ENCODE measurements at places on chromosomes 13 and 19.
A peak's percentile ranks its signal among the peaks of the same experiment; 100 is the strongest.

- no peak for DNase-seq
These were observed 711 bp downstream of the CAMSAP3 start for GRCh38 chr19:7596211-7596937.

- DNase-seq = peak; percentile 59
These were observed 632.1 kb downstream of the DIAPH3 start for GRCh38 chr13:59531571-59532091.

GRCh38 chr19:1632462-1633268 is 19.8 kb downstream of the TCF3 start:
- no peak for DNase-seq

GRCh38 chr13:58056426-58056825 is 424.9 kb downstream of the PCDH17 start:
- no peak for DNase-seq

GRCh38 chr13:112877539-112877938 is 91.5 kb upstream of the MCF2L start:
- no peak for DNase-seq

- DNase-seq = no peak
These were observed 23.4 kb upstream of the IGFL1 start for GRCh38 chr19:46206176-46206575.

GRCh38 chr13:84630476-84630875 is 748.2 kb upstream of the SLITRK1 start:
- no peak for DNase-seq

DNA sequence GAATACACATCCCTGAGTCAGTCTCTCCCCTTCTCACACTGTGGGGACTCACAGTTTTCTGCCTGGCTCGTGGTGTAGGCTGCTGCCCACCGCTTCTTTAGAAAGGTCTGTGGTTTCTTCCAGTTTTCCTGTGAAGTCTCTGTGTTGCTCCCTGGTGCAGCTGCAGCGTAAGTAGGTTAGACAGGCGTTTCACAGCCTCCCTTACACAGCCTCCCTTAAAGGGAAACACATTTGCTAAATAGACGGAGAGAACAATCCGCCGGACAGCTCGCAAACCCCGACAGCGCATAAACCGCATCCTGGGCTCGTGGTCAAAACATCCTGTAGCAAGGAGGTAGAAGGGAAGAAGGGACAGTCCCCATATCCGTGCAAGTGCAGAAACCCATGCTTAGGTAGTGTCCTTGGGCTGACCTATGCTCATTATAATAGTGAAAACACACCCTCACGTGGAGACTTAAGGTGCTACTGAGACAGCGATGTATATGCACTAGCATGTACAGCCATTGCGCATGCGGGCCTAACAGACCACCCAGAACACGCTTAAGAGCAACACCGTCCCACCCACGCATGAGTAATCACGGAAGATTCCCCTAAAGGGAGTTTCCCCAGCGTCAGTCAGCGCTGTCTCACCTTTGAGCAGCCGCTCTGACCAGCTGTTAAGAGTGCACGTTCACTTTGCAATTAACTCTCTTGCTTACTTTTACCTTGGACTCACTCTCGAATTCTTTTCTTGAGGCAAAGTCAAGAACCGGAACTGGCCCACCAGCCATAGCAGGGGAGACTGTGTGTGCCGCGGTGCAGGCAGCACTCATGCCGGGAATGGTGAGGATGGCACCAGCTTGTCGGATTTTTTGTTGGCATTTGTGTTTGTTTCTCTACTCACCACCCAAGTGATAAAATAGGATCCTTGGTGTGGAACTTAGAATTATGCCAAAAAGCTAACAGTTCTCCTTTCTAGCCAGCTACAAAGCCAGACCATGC is 16.6 kb downstream of the SIGLEC8 start:
- DNase-seq = no peak

- DNase-seq = no peak
These were observed 40.4 kb downstream of the MLLT1 start for GRCh38 chr19:6239401-6239844.

DNA sequence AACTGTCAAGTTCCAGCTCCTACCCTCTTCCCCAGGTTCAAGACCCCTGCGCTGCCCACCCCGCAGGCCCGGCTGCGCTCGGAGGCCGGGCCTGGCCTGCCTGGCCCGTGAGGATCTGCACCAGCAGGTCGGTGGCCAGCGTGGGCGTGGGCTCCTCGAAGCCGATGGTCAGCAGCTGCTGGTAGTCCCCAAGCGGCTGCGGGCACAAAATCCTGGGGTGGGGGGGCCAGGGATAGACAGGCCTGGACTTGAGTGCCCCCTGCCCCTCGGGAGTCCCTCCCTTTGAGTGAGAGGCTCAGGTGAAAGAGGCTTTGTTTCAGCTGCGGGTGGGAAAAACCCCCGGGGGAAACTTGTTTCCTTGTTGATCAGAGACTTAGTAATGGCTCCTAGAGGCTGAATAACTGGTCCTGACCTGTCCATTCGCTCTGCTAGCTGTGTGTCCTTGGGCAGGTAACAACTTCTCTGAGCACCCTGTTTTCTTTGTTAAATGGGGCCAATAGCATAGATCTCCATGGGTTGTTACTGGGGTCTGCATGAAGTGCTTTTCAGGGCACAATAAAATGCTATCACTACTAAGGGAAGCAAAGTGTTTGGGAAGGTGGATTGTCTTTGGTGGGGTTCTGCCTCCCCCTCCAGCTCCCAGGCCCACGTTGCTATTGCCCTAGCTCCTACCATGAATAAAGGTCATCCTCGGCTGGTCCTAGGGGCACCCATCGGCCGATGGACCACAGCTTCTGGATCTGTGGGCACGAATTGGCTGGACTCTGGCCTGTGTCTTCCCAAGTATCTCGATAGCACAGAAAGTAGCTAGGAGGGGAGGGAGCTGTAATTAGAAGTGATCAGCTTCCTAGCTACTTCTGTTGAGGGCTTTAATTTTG is 3.5 kb downstream of the C19orf67 start:
- no peak for DNase-seq

Measured in NCI-H2227 treated with DMSO at 0.1 percent for 48 hours (cell line).